EH (cell line): ENCODE measurements at places on chromosomes 11 and 22.

- no peak for DNase-seq
Measured at GRCh38 chr11:57353446-57353845, 15.3 kb downstream of the P2RX3 start.

DNA sequence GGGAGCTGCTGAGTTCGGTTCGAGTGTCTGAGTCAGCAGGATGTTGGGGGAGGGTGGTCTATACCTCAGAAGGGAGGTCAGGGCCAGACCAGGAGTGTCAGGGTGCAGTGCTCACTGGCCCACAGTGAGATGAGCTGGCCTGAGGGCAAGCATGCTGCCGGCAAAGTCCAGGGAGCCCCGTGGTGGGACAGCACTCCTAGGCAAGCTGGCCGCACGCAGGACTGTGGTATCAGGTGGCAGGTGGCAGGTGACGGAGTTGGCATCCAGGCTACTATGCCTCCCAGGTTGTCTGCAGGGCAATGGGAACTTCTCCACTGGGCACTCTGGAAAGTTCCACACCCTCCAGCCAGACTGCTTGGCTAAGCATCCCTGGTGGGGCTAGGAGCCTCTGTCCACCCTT is 4.8 kb downstream of the FGF3 start:
- DNase-seq, result no peak

- DNase-seq, result no peak
Measured at GRCh38 chr11:32870676-32871075, 21.9 kb upstream of the QSER1 start.

GRCh38 chr11:130478204-130478701 is 29.8 kb downstream of the ADAMTS15 start:
- DNase-seq, result peak; percentile 98

- no peak for DNase-seq
Measured at GRCh38 chr11:475941-476340, 25.9 kb downstream of the PTDSS2 start.
